Stimulated activated CD8-positive, alpha-beta memory T cell treated with anti-CD3 and anti-CD28 coated beads, Interleukin-15, amount 100 ng/mL, for 48 hours (primary cell): ENCODE measurements at places on chromosomes 2 and 18.

GRCh38 chr2:240647503-240648154, 22.3 kb downstream of the GPR35 start:
- no peak for DNase-seq

DNA sequence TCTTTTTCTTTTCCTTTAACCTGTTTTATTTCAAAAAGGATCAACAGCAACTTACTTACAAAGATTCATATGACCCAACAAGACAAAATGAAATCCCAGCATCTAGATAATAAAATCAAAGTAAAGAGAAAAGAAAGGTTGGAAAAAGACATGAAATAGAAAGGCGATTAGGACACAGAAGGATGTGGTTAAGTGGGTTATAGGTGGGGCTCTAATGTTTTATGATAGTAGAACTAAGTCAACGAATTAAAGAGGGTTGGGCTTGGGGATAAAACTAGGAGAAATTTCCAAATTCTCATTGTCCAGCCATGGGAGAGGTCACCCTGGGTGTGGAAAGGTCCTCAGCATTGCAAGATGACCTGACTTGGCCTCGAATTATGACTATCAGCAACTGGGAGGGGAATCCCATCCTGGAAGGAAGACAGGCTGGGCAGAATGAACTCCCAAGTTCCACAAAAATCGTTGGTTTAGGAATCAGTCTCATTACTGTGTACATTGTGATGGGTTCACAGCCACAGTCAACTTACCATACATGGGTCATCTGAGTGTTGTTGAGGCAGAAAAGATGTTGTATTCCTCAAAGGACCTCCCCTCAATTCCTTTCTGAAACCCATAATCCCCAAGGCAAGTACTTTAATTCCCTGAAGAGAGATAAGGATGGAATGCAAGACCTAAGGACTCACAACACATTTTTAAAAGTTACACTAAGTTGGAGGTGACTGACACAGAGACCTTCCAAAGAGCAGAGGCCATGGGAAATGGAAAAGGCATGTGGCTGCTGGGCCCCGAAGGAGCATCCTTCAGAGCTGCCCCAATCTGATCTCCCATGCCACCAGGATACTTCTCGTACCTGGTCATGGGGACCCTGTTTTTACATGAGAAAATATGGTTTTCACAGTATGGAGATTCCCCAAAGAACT, 167.6 kb downstream of the UXS1 start:
- DNase-seq, result no peak

DNA sequence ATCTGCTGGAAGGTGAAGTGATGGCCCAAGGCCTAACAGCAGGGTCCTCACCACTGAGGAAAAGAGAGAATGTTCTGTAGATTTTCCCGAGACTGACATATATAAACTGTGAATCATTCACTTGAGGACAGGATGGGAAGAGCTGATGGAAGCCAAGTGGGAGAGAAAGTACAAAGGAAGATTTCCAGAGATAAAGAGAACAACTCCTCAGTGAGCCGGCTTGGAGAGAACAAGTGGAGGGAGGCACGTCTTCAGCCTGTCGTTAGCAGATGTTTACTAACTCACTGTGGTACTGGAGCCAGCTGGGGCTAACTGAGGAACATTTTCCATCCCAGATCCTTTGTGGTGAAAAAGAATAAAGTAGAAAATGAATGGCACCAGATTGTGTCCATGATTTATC, 552.9 kb upstream of the TNP1 start:
- DNase-seq, result no peak

- DNase-seq, result no peak
These were observed at the start of gene AQP4 for GRCh38 chr18:26865557-26865956. Gene AQP4, minus strand, starts transcription at chr18:26865707. Its CDS starts 18 bp downstream, at chr18:26865689.

GRCh38 chr2:228731517-228731916, 539.6 kb downstream of the PID1 start:
- DNase-seq, result no peak
